ENCODE measurements at places on chromosomes 1 and 21.

GRCh38 chr21:14405225-14405624 lies 22.3 kb upstream of the HSPA13 start:
- DNase-seq = no peak

GRCh38 chr1:194544012-194544411 lies 1357.6 kb upstream of the B3GALT2 start:
- no peak for DNase-seq

DNA sequence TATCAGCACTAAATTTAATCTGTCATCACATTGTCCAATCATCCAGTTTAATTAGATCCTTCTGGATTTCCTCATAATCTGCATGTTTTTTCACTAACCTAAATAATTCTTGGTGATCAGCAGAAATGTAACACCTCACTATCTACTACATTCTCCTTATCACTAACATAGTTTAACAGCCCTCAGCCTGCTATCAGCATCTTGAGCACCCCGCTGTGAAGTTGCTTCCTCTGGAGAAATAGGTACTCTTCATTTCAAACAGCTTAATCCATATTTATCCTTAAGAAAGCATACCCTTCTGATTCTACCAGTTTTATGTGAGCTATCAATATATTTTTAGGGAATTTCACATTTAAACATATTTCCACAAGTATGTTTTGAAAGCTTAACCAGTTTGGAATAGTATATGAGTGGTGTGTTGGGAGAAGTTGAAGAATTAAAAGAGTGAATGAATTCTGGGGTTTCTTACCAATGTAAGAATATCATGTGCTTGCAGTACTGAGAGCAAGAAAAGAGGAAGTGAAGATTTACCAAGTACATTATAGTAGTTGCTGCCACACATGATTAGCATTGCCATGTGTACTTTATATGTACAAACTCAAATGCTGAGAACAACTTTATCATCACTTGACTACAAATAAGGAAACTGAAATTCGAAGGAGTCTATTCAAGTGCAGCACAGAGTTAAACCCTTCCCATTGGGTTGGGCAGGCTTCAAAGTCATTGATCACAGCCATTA lies 771.1 kb upstream of the ADGRL4 start:
- no peak for DNase-seq

DNA sequence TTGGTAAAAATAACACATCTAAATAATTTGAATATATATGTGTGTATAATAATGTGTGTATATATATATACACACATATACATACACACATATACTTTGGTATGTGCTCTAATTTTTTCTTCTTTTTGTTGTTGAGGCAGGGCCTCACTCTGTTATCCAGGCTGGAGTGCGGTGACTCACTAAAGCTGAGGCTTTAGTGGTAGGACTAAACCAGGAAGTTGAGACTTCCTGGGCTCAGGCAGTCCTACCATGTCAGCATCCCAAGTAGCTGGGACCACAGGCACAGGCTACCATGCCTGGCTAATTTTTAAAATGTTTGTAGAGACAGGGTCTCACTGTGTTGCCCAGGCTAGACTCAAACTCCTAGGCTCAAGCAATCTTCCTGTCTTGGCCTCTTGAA lies 46.7 kb upstream of the CXADR start:
- no peak for DNase-seq

DNA sequence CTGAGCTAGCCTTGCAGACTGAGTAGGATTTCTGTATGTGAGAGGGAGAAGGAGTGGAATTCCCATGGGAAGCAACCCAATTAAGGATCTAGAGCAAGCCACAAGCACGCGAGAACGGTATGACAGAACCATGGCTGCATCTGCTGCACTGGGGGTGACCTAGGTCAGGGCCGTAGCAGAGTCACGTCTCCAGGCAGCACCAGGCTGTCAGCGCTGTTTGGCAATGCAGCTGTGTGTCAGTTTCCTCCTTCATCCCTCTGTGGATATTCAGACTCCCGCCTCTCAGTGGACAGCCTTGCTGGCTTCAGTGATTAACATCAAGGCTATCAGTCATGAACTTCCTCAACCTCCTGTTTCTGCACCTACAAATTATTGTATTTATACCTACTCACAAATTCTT lies 118.1 kb upstream of the PPP2R5A start:
- DNase-seq = no peak
